CD8-positive, alpha-beta T cell (primary cell): ENCODE measurements at places on chromosomes 2 and 18. TPM values are rescaled to one million over a fixed set of nuclear protein-coding genes. Genes with fewer than 3 reads are reported as not detected.

DNA sequence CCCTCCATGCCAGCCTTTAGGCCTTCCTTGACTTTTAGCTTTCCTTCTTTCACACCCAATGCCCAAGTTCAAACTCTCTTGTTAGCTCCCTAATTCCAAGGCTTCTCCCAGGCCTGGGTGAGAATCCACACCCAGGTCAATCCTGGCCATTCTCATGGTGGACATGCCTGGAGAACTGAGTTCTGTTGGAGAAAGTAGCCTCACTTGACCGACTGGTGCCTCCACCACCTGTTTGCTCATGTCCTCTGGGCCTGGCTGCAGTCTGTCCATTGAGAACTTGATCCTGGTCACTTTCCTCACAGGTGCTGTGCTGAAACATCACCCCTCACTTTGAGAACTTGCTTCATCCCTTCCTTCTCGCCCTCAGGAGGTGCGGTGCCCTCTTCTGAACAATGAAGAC, 189.1 kb upstream of the TWIST2 start:
- DNase-seq = no peak

- DNase-seq = no peak
These were observed 202.5 kb downstream of the CCDC102B start for GRCh38 chr18:69000366-69000765.

DNA sequence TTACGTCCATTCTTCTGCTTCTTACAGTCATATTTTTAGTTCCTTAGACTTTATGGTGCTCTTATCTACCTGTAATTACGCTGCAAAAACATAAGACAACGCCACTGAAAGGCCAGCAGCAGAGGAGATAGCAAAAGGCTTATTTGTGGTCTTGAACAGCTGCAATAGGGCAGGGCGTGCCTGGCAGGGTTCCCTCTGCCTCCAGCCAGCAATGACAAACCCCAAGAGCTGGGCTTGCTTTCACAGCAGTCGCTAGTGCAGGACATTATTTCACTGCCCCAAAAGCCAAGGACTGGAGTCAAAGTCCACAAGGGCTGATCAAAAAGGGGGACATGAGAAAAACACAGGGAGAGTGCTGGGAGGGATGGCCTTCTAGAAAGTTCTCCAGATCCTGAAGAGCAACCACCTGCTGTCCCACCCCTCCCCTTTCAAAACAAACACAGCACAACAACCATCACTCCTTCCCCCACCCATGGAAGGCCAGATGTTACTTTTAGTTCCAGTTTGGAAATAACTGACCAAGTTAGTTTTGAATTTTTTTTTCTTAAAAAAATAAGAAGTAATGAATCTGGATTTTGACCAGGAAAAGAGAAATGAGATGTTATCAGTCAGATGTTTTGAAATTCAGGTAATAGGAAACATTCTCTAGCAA, 127.8 kb downstream of the RBMS1 start:
- DNase-seq = no peak

- no peak for DNase-seq
These were observed 15.1 kb downstream of the DOCK10 start for GRCh38 chr2:225027061-225027762.

GRCh38 chr2:239143858-239144712, 256.7 kb downstream of the HDAC4 start:
- DNase-seq = peak; percentile 4

- peak; percentile 30 for DNase-seq
These were observed 35.5 kb downstream of the DOCK10 start for GRCh38 chr2:225006730-225007129.

Gene PDCL3
- 33.5 TPM for total RNA-seq

Gene ADAM23
- total RNA-seq = 0.33 TPM

Gene B4GALT6
- not detected for total RNA-seq

Gene ADRA2B
- total RNA-seq = 2.0 TPM

Gene ERBB4
- total RNA-seq = not detected

Gene PLGLB2
- not detected for total RNA-seq
